ENCODE measurements at places on chromosomes 13 and 19.

GRCh38 chr13:93903909-93904308 is 575.6 kb downstream of the DCT start:
- no peak for DNase-seq

DNA sequence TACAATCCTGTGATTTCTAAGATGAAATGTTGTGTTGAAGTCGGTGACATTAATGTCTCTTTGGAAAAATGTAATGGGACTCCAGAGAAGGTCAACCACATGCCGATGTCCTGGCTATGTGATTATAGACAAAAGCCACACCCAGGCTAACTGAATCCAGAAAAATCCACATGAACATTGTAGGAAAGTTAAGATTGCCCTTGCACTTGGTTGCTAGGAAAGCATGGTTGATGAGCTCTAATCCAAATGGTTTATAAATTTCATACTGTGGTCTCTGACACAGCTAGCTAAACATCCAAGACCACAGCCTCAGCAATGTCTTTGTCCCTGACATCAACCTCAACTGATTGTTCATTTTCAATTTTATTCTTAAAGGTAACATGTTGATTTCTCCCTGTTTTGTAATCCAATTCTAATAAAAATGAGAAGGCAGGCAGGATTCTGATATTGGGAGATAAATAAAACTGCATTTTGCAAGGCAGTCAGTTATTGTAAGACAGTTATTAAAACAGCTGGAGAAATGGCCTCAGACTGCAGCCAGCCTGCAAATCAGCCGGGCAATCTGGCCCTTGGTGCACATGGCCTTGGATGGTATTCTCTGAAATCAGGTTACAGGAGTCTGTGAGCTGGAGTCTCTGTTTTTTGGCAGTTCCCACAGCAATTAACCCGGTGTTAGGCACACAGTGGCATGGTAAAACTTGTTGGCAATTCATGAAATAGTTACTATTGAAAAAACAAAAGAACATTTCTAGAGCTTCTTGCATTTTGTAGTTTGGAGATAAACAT is 93.9 kb downstream of the STARD13 start:
- no peak for DNase-seq

GRCh38 chr19:45515081-45515624 is 7.9 kb downstream of the VASP start:
- DNase-seq, result no peak

DNA sequence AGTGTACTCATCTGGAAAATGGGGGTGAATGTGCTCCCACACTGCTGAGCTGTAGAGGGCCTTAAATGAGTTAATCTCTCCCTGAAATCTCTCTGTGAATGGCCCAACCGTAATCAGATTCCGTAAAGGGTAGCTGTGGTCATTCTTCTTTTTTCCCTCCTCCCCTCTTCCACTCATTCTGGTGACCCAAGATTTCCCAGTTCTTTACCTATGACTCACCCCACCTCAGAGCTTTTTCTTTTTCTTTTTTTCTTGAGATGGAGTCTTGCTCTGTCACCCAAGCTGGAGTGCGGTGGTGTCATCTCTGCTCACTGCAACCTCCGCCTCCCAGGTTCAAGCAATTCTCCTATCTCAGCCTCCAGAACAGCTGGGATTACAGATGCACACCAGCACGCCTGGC is 33.3 kb upstream of the MUC16 start:
- DNase-seq, result no peak

DNA sequence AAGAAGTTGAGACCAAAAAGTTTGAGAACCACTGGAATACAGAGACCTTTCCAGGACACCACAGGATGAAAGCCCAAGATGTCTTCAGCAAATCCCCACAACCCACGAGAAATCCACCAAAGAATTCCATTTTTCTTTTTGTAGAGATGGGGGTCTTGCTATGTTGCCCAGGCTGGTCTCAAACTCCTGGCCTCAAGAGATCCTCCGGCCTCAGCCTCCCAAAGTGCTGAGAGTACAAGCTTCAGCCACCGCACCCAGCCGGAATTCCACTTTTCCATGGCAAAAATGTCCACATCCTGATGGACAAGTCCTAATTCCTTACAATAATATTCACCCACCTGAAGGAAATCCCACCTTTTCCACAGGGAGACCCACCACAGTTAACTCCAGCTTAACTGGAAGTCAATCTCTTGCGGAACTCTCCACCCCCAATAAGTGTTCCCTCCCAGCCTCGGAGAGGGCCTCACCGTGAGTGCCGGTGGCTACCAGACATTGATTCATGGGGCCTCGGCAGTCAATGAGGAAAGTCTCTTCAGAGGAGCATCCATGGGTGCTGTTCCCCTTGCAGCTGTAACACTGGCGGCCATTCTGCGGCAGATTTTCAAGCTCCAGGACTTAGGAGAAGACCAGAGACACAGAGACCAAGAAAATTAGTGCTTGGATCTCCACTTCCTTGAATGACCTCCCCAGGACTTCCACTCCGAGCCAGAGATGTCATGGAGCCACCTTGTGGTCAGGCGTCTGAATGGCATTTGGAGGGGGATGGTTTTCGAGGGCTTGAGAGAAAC is 12.3 kb upstream of the CADM4 start:
- no peak for DNase-seq

GRCh38 chr19:50573741-50574461 is 5.7 kb upstream of the LRRC4B start:
- DNase-seq, result no peak

- no peak for DNase-seq
Measured at GRCh38 chr13:92225861-92226260, 827.4 kb downstream of the GPC5 start.

- DNase-seq, result no peak
Measured at GRCh38 chr13:38943231-38943630, 47.4 kb downstream of the STOML3 start.

- no peak for DNase-seq
Measured at GRCh38 chr19:51043497-51043896, 8.7 kb upstream of the KLK12 start.

- DNase-seq, result no peak
Measured at GRCh38 chr13:53174545-53174944, 145.9 kb downstream of the OLFM4 start.

DNA sequence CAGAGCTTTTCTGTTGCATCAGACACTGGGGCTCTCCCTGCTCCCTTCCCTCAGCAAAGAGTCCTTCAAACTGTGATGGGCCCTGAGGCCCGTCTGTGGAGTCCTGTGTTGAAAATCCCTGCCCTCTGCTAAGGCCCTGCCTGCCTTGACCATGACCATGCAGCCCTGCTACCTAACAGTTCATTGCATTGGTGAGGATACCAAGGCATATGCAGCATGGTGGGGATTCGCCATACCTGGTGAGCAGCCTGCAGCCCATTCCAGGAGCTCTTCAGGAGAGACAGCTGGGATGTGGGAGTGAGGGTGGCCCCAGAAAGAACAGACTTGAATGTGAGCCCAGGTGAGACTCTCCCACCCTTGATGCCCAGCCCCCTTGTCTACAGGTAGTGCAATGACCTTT is 70.6 kb upstream of the GSX1 start:
- DNase-seq, result no peak

DNA sequence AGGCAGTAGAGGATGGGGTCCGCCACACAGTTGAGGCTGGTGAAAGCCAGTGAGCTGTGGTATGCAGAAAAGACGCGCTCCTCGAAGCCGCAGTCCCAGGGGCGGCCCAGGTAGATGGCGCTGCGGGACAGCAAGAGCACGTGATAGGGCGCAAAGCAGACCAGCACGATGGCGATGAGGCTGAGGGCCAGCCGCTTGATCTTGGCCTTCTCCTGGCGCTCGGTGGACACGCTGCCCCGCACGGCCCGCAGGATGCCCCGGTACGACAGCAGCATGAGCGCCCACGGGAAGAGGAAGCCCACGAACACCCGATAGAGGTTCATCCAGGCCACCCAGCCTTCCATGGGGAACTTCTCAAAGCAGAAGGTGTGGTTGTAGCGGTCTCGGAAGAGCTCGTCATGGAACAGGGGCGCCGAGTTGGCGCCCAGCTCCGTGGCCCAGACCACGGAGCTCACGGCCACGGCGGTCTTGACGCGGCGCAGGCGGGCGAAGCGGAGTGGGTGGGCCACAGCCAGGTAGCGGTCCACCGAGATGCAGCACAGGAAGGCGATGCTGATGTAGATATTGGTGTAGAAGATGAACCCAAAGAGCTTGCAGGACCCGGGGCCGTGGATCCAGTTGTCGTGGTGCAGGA is 6.5 kb upstream of the OPA3 start:
- DNase-seq, result peak; percentile 12

DNA sequence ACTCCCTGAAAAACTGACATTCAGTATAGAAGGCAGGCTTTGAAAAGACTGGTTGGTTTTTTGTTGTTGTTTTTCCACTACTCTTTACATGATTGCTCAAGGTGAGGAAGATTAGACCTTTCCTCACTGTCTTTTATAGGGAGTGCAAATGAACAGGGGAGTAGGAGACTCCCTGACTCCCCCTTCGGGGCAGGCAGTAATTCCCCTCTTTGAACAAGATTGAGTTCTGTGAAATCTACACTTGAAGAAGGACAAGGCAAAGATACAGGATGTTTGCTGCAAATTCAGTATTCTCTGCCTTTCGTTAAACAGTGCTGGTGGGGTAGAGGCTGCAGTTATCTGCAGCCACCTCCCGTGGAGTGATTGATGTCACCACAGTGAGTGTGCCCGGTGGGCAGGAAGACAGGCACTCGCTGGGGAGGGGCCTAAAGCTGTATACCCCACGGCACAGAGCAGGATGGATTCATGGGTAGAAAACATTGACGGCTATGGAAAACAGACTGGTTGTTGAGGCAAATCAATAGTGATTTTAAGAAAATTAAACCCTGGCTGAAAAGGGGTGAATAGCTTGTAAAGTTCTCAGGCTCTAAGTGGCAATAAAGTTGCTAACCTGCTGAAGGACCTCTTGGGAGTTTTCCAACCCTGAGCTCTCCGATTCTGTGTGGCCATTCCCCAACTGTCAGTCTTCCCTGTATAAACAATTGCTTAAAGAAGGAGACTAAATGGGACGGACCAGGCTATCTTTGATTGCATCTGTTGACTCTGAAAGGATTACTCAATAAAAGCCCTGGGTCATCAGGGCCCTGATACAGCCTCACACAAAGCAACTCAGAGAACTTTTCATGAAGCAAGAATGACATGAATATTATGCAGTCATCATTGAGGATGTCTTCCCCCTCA is 308.3 kb downstream of the TBC1D4 start:
- no peak for DNase-seq

GRCh38 chr19:55670280-55671053 is 4.6 kb upstream of the EPN1 start:
- peak; percentile 3 for DNase-seq

- no peak for DNase-seq
Measured at GRCh38 chr19:18457483-18458331, 19.8 kb upstream of the ISYNA1 start.

DNA sequence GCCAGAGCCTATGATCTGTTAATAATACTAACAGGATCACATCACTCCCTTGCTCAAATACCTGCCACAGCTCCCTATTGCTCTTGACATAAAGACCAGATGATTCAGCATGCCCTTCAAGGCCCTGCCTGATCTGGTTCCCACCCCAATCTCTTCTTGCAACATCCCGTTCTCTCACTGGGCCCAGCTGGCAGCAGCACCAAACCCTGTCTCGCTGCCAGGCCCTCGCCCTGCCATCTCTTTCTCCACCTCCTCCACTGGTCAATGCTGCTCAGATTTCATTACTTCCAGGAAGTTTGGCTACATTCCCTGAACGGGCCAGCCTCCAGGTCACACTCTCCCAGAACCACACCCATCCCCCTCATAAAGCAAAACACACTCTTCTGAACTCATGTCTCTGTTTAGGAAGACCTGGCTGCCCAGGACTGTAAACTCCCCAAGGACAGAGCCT is 8.6 kb upstream of the BCAT2 start:
- no peak for DNase-seq

- no peak for DNase-seq
Measured at GRCh38 chr13:92745258-92745657, 481.3 kb upstream of the GPC6 start.

DNA sequence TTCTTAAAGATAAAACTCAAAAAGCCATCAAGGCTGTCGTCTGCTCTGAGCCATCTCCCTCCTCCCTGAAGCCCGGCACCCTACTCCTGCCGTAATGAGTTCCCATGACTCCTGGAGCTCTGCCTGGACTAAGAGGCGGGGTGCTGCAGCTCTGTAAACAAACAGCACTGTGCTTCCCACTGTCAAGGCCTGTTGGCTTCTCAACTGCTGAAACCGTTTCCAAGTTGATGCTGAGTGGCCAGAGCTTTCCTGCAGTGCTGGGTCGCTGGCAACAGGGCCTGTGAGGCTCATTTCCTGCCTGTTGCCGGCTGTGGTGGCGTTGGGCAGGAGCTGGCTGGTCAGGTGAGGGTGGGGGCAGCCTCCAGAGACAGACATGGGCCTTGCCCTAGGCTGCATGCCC is 26.7 kb upstream of the ISYNA1 start:
- peak; percentile 52 for DNase-seq

GRCh38 chr13:37074703-37075102 is 15.2 kb upstream of the SUPT20H start:
- no peak for DNase-seq
